Effector memory CD8-positive, alpha-beta T cell (primary cell): ENCODE measurements at places on chromosomes 7 and 10.

- DNase-seq = no peak
Measured at GRCh38 chr7:22420973-22421635, 64.2 kb upstream of the RAPGEF5 start.

GRCh38 chr10:103227416-103227815 is 18.3 kb upstream of the RPEL1 start:
- DNase-seq = no peak

- DNase-seq = no peak
Measured at GRCh38 chr7:129951226-129952085, 1.3 kb downstream of the UBE2H start.

DNA sequence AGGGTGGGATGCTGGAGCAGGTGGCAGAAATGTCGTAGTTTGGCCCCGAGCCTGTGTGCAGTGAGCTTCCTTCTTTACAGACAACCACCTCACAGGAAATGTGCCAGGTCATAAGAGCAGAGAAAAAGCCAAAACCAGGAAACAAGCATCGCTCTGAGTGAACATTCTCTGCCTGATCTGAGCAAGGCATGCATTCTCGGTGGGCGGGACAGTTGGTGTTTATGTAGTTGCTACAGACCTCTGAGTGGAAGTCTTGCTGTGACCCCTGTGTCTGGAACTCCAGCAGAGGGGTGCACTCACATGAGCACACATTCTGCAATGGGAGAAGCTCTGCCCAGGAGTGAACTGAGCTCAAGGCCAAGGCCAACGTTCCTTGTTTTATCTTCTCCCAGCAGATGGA is 230.1 kb downstream of the TCERG1L start:
- DNase-seq = no peak

GRCh38 chr7:106462365-106462859 is 177.6 kb upstream of the NAMPT start:
- DNase-seq = peak; percentile 12
